ENCODE measurements at places on chromosomes 13 and 19. TPM values are rescaled to one million over a fixed set of nuclear protein-coding genes. Genes with fewer than 3 reads are reported as not detected.
A peak's percentile ranks its signal among the peaks of the same experiment; 100 is the strongest.

ATG4D gene
- 69.0 TPM for total RNA-seq

ABCC4 gene
- total RNA-seq, result 14.7 TPM

GAPDHS gene
- not detected for total RNA-seq

ALKBH7 gene
- total RNA-seq, result 135 TPM

IGFL2 gene
- total RNA-seq, result not detected

OR7C1 gene
- total RNA-seq, result not detected

TMEM150B gene
- total RNA-seq, result 9.7 TPM

KRTDAP gene
- total RNA-seq, result not detected

LCP1 gene
- 12.8 TPM for total RNA-seq

CDC42EP5 gene
- 444 TPM for total RNA-seq

GFY gene
- total RNA-seq, result not detected

KLK15 gene
- 2.9 TPM for total RNA-seq

TMEM238 gene
- total RNA-seq, result 85.9 TPM

- DNase-seq, result no peak
Observed at GRCh38 chr13:27797228-27797624, 4.9 kb downstream of the GSX1 start.

DNA sequence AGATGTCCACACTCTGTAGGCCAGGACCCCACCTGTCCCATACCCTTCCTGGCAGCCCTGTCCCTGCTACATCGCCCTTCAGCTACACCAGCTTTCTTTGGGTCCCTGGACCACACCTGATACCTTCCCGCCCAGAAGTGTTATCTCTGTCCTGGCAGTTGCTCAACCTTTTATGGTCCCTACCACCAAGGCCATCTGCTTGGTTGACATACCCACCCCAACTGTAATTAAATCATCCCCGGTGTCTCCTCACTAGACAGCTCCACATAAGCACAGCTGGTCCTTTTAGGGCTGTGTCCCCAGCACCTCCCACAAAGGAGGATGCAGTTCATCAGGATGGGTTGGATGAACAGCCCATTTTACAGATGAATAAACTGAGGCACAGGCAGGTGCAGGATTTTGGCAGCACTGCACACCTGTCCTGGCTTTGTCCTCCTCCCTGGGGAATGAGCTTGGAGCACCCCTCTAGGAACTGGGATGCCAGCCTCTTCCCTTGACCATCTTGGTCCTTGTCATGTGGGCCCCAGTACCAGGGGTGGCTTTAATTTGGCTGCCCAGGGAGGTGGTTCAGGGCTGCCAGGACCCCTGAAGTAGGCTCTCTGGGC is 12.9 kb downstream of the NACC1 start:
- peak; percentile 25 for DNase-seq

DNA sequence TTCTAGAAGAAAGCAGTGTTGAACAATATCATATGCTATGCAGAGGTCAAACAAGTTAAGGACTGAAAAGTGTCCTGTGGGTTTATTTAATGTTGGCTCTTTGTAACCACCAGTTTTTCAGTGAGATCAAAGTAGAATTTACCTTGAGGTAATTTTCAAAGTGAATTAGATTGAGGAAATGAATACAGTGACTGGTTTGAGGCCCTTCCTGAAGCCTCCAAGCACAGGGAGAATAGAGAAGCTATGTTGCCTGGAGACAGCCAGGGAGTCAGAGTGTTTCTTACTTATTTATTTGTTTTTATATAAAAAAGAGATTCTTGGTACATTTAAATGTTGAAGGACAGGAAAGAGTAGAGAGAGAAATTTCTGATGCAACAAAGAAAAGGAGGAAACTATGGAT is 954.3 kb upstream of the SPRY2 start:
- no peak for DNase-seq

- DNase-seq, result no peak
Observed at GRCh38 chr19:14603990-14604387, 21.1 kb downstream of the CLEC17A start.

GRCh38 chr13:111370570-111371535 is 50.4 kb downstream of the TEX29 start:
- no peak for DNase-seq

GRCh38 chr19:15081911-15082310 is at the start of gene OR1I1:
TSS of gene OR1I1 (plus strand) at chr19:15082211. CDS start at chr19:15087066, 4,855 bp downstream.
- DNase-seq, result no peak

DNA sequence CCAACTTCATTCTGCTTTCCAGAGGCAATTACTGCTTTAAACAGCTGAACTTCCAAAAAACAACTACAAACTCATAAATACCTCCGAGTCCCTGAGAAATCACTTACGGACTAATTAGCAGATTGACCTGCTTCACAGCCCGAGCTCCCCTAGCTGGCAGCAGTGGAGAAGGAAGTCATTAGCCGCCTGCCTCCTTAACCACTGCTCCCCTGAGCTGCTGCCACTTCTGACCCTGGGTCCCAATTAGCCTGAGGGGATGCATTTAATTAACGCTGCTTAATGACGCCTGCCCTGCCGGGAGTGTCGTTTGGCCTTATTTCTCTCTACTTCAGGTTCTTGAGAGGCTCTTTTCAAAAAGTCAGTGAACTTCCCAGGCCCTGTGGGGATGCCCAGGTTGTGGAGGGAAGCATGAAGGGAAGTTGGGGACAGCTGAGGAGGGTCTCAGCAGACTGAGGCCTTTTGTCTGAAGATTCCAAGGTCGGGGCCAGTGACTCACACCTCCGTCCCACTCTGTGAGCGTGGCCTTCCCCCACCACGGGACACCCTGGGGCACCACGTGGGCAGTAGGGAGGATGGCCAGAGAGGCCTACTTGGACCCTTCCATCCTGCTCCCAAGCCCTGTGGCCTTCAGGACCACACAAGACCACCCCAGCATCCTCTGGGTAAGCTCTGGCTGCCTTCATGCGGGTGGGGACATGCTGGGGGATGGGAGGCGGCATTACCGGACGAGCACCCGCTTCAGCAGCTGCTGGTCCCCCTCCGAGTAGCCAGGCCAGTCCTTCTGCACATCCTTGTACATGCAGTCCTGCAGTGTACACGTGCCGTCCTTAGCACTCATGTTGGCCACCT is 19.8 kb upstream of the ISYNA1 start:
- no peak for DNase-seq

DNA sequence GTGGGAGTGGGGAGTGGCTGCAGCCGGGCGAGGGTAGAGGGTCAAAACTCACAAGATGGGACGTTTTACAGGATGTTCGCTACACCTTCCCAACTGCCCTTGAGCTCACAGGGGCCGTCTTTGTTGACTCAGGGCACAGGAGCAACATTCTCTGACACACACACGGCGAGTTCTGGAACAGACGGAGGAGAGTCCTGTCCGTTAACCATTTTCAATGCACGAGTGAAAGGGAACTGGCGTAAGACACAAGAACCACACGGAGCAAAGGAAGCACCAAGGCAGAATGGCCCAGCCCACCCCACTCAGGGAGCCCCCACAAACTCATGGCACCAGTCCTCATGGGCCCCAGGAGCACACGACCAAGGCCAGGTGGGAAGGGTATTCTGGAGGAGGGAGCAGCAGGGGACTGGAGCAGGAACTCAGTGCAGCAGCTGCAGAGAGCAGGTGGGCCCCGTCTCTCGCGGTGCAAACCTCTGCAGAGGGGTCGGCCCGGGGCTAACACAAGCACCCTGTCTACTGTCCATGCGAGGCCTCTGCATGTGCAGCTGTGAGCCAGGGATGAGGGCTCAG is 37.9 kb upstream of the ISYNA1 start:
- DNase-seq, result no peak

DNA sequence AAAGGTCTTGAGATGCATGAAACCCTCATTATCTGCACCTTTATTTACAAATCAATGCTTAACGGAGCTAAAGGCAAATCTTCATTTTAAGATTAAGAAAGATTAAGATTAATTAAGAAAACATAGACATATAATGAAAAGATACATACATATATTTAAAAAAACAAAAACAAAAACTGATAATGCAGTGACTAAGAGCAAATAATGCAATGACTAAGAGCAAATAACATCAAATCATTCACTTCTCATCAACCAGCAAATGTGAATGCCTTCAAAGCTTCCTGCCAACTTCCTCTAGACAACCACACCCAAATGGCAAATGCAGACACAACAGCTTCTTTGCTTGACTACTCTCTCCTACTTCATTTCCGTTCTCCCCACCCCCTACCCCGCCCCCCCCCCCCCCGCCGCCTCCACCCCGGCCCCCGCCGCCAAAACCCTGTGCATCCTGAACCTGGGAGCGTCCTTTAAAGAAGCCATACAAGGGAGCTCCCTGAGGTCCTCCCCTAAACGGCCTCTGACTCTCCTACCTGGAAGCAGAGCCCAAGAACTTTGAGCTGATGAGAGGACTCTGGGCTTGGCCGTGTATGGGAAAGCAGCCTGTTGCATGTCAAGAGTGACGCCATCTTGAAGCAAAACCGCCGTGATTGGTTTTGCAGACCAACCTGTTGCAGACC is 24.5 kb downstream of the TEX101 start:
- DNase-seq, result no peak

GRCh38 chr19:17872251-17873001 is 681 bp downstream of the SLC5A5 start:
- DNase-seq, result no peak

DNA sequence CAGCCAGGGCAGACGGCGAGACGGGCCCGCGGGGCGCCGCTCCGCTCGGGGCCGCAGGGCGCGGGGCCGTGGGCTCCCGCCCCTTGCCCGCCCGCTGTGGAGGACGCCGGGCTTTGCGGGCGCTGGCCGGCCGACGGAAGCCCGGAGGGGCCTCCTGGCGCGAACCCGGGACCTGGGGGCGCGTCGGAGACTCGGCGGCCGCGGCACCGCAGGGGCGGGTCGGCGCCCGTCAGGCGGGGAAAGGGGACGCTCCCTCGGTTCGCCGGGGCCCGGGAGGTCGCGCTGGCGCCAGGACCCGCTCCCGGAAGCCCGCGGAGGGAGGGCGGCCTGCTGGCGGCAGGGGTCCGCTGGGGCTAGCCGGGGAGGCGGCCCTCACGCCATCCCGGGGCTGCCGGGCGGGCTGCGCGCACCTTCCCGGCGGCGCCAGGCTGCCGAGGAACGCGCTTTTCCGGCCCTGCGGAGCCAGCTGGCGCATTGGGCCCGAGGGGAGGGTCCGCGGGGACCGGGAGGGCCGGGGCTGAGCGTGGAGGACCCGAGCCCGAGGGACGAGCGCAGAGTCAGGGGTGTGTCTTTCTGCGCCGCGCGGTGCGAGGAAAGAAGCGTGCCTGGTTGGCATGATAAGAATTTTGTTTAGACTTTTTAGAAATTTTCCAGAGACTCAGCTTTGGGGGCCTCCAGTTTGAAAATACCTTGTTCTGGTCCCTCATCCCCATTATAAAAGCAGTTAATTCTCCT is 511 bp downstream of the GARRE1 start:
- peak; percentile 41 for DNase-seq

GRCh38 chr13:24292481-24292880 is 16.9 kb upstream of the C1QTNF9 start:
- DNase-seq, result no peak

DNA sequence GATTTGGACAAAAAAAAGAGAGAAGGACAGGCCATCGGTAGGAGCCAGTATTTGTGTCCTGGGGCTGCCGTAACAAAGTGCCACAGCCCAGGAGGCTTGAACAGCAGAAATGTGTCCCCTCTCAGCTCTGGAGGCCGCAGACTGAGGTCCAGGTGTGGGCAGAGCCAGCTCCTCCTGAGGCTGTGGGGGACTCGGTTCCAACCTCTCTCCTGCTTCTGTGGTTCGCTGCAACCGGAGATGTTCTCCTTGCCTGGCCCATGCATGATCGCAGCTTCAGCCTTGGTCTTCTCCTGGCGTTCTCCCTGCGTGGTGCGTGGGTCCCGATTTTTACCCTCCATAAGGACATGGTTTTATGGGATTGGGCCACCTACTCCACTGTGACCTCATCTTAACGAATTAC is 85.9 kb upstream of the SOX1 start:
- no peak for DNase-seq

- DNase-seq, result peak; percentile 74
Observed at GRCh38 chr19:45508417-45508860, 1.2 kb downstream of the VASP start.

- no peak for DNase-seq
Observed at GRCh38 chr19:34838248-34838647, 65.2 kb upstream of the ZNF599 start.
